ENCODE measurements at places on chromosomes 6 and 20. TPM values are rescaled to one million over a fixed set of nuclear protein-coding genes. Genes with fewer than 3 reads are reported as not detected.

TNNC2 gene
- total RNA-seq = not detected

DPPA5 gene
- total RNA-seq = not detected

TDRD6 gene
- total RNA-seq = 0.05 TPM

GPSM3 gene
- total RNA-seq = 22.8 TPM

ELOVL5 gene
- total RNA-seq = 149 TPM

TCP11 gene
- total RNA-seq = not detected

SLC35A1 gene
- 13.0 TPM for total RNA-seq

SEMG1 gene
- not detected for total RNA-seq

TCF19 gene
- total RNA-seq = 28.0 TPM

MATN4 gene
- total RNA-seq = not detected

PACSIN1 gene
- total RNA-seq = not detected

ISM1 gene
- total RNA-seq = not detected

CCN6 gene
- total RNA-seq = not detected

KCNK16 gene
- total RNA-seq = not detected

DLL1 gene
- 2.0 TPM for total RNA-seq

PRSS16 gene
- total RNA-seq = not detected

MUC21 gene
- not detected for total RNA-seq

DNA sequence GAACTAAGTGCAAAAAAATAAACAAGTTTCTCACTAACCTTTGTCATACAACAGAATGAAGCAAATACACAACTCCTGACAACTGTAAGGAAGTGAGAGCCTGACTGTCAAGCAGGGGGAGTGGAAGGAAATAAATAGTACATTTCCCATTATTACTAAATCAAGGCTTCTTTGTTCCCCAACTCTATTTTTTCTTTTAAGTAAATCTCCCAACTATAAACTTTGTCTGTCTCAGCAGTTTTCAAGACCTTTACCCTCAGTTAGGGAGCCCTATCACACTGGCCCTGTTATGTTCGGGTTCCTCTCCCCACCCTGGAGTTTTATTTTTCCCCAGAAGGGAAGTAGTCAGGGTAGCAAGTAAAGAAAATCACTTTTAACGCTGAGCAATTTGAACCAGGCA lies 24.1 kb upstream of the IPCEF1 start:
- no peak for DNase-seq

DNA sequence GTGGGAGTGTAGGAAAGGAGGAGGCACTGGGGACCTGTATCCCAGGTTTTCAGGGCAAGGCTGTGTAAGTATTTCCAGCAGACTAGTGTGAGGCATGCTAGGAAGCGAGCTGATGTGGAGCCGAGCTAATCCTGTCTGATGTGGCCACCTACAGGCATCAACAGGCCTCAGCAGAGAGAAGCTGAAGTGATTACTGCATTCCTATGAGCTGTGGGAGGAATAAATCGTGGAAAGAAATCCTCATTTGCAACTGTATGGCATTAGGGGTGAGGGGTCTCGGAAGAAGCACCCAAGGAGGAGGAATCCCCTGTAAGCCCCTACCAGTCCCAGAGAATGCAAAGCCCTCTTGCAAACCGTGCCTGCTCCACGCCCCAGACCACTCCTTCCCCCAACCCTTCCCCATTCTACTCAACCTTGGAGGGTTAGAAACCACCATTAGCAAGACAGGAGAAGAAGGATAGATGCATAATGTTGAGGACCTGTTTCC lies 41.6 kb downstream of the C6orf15 start:
- DNase-seq = peak; percentile 51

- DNase-seq = no peak
Observed at GRCh38 chr6:3406362-3406821, 50.5 kb downstream of the SLC22A23 start.

DNA sequence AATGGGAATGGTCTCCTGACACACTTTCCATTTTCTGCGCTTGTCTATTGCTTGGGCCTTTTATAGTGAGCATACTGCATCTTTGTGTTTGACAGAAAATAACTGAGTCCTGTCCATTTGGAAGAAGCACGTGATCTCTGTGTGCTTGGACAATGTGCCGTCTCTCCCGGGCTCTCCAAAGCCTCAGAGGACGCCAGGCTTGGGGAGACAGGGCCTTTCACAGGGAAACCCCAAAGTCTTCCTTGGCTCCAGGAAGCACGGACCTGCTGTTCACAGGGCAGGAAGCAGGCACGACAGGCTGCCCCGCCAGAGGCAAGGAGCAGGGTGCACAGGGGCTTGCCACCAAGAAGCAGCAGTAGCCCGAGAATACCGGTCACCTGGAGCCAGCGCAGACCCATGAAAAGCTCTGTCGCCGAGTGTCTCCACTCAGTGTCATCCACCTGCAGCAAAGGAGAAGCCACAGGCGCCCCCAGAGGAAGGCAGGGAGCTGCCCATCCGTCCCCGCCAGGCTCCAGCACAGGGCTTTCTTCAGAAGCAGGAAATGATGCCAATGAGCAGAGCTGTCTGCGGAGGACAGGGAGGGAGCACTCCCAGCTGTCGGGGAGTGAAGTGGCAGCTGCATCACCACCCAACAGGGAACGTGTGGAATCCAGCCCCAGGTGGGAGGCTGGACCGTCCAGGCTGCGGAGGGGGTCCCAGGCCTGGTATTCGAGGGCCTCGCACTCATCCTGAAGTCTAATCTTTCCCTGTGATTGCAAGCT lies 135.1 kb downstream of the AGPAT4 start:
- DNase-seq = no peak

DNA sequence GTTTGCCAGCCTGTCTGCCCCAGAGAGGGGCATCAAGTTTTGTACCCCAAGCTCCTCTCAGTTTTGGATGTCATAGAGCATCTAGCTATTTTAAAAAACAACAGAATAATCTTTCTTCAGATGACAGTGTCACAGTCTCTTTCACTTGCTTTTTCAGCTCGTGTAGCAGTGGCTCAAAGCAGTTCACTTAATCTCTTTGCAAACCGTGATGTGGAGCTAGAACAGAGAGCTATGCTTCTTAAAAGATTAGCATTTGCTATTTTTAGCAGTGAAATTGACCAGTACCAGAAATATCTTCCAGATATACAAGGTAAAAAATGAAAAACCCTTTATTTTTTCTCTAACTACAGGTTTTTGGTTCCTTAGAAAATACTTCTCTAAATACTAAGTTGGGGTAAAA lies 37.3 kb downstream of the PGM3 start:
- no peak for DNase-seq

DNA sequence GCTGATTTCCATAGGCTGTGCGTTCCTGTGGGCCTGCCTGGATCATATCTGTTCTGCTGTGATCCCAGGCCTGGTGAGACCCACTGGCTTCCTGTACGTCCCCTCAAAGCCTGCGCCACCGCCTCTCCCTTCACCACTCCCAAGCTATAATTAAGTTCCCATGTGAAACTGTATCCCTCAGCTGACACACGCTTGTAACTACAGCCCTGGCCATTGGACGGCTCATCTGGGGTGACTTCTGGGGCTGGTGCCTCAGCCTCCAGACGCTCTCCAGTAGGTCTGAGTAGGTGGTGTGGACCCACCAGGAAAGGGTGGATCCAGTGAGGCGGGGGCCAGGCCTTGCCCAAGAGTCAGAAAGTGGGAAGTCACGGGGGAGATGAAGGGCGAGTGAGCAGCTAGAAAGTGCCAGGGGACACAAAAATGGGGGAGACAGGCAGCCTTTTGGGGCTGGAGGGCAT lies 21.0 kb downstream of the PPARD start:
- no peak for DNase-seq

GRCh38 chr20:9993137-9993536 lies 41.6 kb upstream of the ANKEF1 start:
- no peak for DNase-seq

- DNase-seq = peak; percentile 79
Observed at GRCh38 chr6:157314705-157315321, 8.5 kb downstream of the TMEM242 start.

DNA sequence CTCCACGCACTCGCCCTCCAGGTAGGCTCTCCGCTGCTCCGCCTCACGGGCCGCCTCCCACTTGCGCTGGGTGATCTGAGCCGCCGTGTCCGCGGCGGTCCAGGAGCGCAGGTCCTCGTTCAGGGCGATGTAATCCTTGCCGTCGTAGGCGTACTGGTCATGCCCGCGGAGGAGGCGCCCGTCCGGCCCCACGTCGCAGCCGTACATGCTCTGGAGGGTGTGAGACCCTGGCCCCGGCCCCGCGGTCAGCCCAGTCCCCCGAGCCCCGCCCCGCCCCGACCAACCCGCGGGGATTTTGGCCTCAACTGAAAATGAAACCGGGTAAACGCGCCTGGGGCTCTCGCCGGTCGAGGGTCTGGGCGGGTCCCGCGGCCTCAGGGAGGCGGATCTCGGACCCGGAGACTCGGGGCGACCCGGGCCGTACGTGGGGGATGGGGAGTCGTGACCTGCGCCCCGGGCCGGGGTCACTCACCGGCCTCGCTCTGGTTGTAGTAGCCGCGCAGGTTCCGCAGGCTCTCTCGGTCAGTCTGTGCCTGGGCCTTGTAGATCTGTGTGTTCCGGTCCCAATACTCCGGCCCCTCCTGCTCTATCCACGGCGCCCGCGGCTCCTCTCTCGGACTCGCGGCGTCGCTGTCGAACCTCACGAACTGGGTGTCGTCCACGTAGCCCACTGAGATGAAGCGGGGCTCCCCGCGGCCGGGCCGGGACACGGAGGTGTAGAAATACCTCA lies 598 bp downstream of the HLA-B start:
- peak; percentile 21 for DNase-seq

- DNase-seq = no peak
Observed at GRCh38 chr6:3228046-3228671, 706 bp upstream of the TUBB2B start.

- no peak for DNase-seq
Observed at GRCh38 chr6:15073344-15073789, 172.5 kb upstream of the JARID2 start.

GRCh38 chr6:152404086-152404857 lies 232.9 kb downstream of the SYNE1 start:
- DNase-seq = no peak

GRCh38 chr6:67694127-67694526 lies 941.0 kb upstream of the ADGRB3 start:
- DNase-seq = no peak

DNA sequence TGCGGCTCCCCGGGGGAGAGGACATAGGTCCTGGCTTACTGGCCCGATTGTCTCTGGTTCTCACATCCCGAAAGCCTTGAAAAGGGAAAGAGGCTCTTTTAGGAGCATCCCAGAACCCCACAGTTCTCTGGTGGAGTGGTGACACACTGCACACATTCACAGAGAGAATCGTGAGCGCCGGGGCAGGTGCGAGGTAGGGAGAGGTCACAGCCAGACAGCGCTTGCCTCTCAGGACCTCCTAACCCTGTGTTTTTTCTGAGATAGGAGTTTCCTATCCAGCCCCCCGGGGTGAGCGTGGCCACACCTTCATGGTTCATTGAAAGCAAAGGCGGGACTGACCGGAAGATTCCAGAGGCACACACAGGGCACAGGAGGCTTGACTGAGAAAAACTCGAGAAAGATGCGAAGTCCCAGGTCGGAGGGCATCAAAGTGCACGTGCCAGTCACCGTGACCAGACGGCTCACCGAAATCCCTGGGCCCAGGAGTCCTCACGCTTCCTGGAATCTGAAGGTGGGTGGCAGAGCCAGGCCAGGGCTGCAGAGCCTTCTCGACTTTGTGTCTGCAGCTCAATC lies 46.5 kb upstream of the FRMD1 start:
- no peak for DNase-seq

GRCh38 chr6:109632405-109632804 lies 58.6 kb downstream of the AK9 start:
- no peak for DNase-seq

DNA sequence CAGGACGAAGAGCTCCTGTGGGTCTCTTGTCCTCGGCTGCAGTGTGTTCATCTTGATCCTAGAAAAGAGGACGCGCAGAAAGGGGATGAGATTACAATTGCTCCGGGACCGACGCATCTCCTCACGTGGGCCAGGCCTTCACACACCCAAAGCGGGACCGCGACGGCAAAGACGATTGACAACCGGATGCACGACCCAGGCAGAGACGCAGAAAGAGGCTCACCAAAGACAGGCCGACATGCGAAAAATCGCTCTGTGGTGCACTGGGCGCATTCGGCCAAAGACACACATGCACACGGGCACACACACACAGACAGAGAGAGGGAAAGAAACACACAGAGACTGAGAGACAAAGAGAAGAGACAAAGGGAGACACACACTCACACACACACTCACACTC lies 1089.9 kb upstream of the DEFB115 start:
- no peak for DNase-seq

Data from endothelial cell of umbilical vein (primary cell).